ENCODE measurements at places on chromosomes 7 and 10. TPM values are rescaled to one million over a fixed set of nuclear protein-coding genes. Genes with fewer than 3 reads are reported as not detected.

The PDE1C gene
- 51.3 TPM for total RNA-seq

DNA sequence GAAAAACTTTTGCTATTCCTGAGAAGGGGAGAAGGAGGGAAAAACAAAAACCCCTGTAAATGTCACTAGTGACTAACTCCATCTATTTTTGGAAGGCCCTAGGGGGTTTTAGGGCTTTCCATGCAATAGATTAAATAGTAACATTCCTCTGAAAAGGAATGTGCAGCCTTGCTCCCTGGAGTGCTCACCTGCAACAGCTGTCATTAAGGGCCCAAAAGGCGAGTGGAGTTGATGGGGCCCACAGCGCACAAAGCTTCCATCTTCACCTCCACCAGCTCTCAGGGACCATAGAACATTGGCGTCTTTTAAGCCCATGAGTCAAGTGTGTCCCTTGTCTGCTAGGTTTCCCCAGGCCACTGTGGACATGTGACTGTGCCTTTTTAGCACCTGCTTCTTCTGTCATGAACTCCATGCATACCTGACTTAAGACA, 58.0 kb upstream of the IL6 start:
- DNase-seq = no peak

DNA sequence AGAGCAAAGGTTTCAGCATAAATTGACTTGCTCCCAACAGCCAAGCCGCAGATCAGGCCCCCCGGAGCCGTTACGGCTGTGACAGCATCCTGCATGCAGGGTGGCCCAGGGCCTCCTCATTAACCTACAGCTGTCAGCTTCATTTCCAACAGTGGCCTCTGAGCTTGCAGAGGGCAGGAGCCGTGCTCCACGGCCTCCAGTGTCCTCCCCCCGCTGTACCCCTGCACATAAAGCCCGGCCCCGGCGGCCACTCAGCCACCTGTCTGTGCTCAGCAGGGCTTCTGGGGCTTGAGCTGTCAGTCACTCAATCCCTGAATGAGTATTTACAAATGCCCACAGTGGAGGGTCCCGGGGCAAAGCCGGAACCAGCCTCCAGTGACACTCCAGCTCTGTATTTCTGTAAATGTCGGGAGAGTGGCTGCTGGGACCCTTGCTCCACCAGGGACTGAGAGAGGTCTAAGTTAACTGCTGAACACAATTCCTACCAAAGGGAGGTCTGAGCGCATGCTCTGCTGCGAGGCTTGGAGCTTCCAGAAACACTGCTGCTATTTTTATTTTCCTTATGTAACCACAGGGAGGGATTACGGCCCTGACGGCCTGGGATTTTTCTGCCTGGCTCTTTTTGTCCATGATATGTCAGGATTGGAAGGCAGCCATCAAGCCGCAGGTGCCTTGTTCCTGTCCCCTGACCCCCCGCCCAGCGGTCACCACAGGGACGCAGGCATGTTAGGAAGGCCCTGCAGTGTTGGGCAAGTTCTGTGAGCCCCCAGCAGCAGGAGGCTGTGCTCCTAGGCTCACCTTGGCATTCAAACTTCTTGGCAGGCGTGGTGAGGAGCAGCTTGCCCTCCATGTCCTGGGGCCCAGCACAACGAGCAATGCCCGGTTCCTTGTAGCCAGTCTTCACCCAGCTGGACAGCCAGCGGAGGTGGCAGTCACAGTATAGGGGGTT, 165.0 kb downstream of the SLIT1 start:
- peak; percentile 74 for DNase-seq

DNA sequence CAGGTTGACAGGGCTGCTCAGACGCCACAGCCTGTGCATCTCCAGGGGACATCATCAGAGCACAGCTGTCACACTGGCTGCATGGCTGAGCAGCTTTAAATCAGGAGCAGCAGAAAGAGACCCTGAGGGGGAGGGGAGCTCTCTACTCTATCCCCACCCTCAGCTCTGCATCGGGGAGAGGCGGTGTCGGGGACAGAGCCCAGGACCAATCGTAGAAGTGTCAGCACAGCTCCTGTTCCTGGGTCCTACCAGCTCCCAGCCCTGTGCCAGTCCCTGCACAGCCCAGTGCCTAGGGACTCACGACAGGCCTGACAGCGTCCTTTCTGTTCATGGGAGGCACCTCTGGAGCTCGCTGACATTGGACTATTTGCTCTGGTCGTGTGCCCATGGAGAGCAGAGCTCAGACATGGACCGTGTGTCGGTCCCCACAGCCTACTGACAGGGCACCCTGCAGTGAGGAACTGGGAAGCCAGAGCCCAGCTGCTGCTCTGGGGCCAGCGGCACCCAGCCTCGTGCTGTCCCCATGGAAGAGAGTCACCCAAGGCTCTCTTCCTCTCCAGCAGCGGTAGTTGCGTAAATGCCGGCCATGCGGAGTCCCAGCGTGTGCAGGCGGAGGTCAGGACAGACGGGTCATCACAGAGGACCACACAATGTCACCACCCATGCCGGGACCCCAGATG, 20.4 kb upstream of the ANTXRL start:
- no peak for DNase-seq

The MALRD1 gene
- 3.4 TPM for total RNA-seq

GRCh38 chr10:47312663-47312995, 9.6 kb upstream of the GDF2 start:
- DNase-seq = peak; percentile 55

GRCh38 chr7:114181280-114181679, 233.3 kb upstream of the FOXP2 start:
- DNase-seq = no peak

The SLC26A4 gene
- 0.60 TPM for total RNA-seq

DNA sequence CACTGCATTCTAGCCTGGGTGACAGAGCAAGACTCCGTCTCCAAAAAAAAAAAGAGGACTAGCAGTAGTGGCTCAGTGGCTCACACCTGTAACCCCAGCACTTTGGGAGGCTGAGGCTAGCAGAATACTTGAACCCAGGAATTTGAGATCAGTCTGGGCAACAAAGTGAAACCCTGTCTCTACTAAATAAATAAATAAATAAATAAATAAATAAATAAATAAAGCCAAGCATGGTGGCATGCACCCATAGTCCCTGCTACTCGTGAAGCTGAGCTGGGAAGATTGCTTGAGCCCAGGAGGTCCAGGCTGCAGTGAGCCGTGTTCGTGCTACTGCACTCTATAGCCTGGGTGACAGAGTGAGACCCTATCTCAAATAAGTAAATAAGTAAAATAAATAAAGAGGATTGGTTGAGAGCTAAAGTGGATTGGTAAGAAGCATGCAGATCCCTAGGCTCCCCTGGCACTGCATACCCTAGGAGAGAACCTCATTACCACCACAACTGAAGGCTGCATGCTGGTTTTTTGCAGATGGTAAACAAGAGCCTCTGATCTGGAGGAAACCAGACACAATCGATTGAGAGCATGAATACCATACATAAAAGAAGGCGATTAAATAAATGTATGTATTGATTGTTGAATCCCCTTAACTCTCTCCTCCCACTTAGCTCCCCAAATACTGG, 163.2 kb downstream of the REEP3 start:
- DNase-seq = no peak

GRCh38 chr7:82166260-82167015, 277.1 kb downstream of the CACNA2D1 start:
- no peak for DNase-seq

DNA sequence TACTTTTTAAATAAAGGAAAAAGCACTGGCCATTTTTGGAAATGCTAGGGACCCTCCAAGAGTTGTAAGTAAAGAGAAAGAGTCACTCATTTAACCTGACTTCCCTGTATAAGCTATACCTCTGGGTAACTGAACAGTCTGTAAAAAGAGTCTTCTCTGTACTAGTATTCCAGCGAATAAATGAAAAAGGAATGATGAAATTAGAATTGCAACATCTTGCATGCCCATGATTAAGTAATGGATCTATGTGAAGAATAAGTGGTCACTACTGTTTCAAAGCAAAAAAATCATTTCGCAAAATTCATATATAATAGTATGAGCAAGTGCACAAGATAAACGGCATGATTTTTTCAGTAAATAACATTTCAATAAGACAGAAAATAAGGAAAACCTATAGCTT, 116.8 kb downstream of the ZFAND4 start:
- no peak for DNase-seq

GRCh38 chr10:87827681-87828080, 9.7 kb upstream of the ATAD1 start:
- DNase-seq = no peak

DNA sequence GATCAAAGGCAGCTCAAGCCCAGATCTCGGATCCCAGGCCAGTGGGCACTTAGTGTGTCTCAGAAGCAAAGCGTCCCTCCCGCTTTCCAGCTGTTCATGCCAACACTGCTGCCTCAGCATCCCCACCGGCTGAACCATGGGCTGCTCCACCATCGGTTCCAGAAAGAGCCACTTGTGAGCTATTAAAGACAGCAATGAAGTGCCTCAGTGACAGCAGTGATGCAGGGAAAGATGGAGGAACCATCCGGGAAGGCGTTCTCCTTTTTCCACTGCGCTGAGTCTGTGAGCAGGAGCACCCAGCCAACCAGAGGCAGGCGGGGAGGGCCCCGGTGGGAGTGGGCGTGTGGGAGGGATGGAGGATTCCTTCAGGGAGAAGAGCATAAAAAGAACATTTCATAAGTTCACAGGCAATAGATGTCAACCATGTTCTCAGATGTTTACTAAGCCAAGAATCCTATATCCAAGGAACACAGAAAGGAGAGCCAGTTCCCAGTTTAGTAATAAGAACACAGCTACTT, 96.2 kb upstream of the MKI67 start:
- no peak for DNase-seq

DNA sequence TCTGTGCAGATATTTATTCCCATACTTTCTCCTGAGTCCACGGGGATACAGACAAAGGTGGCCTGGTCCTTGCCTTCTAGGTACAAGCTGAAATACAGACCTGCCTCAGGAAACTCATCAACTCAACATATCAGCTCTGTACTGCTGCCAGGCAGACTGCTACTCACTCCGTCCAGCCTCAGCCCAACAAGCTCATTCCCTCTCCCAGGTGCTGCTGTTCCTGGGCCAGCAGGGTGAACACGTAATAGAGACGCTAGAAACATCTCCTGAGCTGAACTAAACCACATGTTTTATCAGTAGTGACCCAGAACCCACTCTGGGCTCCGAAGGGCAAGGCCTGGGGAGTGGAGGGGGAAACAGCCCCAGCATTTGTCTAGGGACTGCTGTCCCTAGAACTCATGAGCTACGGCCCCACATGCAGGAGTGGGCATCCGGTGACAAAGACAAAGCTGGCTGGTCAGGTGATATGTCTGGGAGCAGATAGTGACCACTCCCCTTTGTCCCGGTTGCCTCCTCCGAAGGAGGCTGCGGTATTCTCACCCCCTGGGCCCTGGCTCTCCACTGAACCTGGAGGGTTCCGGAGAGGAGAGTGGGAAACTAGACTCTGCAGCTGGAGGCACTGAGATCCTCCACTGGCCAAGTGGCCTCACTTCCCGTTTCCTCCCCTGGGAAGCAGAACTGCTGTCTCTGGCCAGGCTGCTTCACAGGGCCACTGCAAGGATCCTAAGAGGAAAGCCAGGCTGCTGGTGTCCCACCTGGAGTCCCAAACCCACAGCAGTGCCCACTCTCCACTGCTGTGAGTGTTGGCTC, 116.1 kb downstream of the FAM53B start:
- DNase-seq = no peak

The HMX2 gene
- total RNA-seq = not detected

The SSMEM1 gene
- not detected for total RNA-seq

The PPP3CB gene
- total RNA-seq = 76.3 TPM

- DNase-seq = peak; percentile 24
Measured at GRCh38 chr10:71084818-71085126, 127.6 kb upstream of the UNC5B start.

The COL28A1 gene
- 1.0 TPM for total RNA-seq

The CYTH3 gene
- total RNA-seq = 35.4 TPM

- peak; percentile 81 for DNase-seq
Measured at GRCh38 chr7:2526659-2527504, 7.3 kb downstream of the LFNG start.

- DNase-seq = peak; percentile 91
Measured at GRCh38 chr10:103470761-103471653, 8.0 kb downstream of the CALHM3 start.

- DNase-seq = no peak
Measured at GRCh38 chr10:31456468-31456867, 137.5 kb downstream of the ZEB1 start.

DNA sequence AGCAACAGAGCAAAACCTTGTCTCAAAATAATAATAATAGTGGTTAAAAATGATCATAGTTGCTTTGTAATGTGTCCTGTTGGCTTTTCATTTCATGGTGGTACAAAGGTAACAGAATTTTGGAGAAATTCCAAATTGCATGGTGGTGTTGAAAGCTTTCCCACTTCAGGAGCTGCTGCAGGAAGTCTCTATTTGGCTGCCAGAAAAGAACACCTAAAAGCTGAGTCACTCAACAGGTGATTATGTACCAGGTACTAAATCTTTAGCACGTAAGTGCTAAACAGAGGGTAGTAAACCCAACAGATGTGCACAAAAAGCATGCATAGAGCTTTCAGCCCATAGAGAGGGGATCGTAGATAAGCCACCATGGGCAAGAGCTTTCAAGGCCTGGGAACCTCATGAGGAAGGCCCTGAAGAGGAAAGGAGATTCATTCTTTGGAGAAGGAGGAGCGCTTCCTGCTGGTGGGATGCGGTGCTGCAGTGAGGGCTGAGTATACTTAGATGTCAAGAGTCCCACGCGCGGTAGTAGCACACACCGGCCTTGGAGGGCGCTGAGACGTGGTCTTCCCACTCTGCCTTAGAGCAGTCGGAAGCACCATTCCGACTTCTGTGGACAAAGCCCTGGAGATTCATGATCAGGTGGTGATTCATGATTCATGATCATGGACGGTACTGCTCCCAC, 118.7 kb downstream of the RALA start:
- peak; percentile 82 for DNase-seq

- DNase-seq = no peak
Measured at GRCh38 chr7:92631067-92631849, 41.1 kb upstream of the FAM133B start.

- DNase-seq = no peak
Measured at GRCh38 chr10:102322914-102323313, 72.6 kb upstream of the NFKB2 start.

The FMC1 gene
- total RNA-seq = 12.8 TPM

The AZGP1 gene
- 1.2 TPM for total RNA-seq

The PAOX gene
- 2.8 TPM for total RNA-seq

The FRMD4A gene
- total RNA-seq = 41.6 TPM

GRCh38 chr10:110820321-110820814, 51.4 kb upstream of the PDCD4 start:
- DNase-seq = no peak

Measured in posterior vena cava (tissue), 2 donors.